ENCODE measurements at places on chromosomes 2 and 18.

DNA sequence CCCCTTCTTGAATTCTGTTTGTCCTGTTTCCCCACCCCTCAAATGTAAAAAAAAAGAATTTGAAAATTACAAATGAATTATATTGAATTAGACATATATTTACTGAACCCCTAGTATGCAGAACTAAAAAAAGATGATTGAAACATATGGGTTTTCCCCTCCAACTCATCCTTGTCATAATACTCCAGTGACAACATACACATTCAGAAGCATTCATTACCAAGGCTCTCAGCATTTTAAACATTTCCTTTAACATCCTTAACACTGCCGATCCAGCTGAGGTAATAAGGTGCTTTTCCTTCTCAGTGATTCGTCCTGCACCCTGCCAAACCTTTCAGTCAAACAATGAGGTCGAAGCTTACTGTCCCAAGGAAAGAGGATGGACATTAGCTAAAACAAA, 53.1 kb upstream of the DTNB start:
- DNase-seq, result no peak

- DNase-seq, result peak; percentile 77
Observed at GRCh38 chr18:58195278-58195765, 151.3 kb downstream of the NEDD4L start.

- DNase-seq, result no peak
Observed at GRCh38 chr2:70233926-70234325, 14.5 kb downstream of the TIA1 start.

DNA sequence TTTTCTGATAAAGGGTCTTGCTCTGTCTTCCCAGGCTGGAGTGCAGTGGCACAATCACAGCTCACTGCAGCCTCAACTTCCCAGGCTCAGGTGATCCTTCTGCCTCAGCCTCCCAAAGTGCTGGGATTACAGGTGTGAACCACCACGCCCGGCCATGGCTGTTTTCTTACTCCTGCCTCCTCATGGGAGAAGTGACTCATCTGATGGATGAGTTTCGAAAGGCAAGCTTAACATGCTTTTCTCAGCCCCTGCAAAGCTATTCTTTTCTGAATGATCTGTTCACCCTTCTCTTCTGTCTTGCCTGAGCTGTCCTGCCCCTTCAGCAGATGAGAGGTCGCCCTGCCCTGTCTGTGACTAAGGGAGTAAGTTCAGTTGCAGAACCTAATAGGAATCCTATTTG, 929 bp upstream of the CREG2 start:
- no peak for DNase-seq

GRCh38 chr2:161556440-161556839, 67.8 kb upstream of the SLC4A10 start:
- DNase-seq, result no peak

- DNase-seq, result no peak
Observed at GRCh38 chr2:220856486-220856885, 715.6 kb downstream of the EPHA4 start.

GRCh38 chr2:65666156-65666725, 233.8 kb upstream of the SPRED2 start:
- no peak for DNase-seq

GRCh38 chr2:98029718-98030222, 34.0 kb upstream of the TMEM131 start:
- DNase-seq, result no peak

DNA sequence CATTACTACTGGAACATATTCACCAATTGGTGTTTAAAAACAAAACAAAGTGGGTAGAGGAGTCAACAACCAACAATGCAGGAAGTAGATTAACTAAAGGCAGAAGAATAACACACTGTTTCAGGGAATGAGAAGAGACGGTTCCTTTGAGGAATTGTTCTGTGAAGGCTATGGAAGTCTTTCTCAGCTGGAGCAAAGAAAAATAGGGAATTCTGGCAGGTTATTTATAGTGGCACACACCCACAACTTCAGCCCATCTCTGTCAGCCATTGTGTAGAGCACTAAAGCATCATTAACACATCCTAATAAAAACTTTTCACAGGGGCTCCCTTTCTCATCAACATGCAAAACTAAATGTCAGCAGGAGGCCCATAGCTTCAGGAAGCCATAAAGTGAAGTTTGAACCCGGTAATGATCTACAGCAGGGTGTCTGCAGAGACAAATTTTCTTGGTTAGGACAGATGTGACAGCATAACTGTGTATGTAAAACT, 113.6 kb downstream of the CDH2 start:
- no peak for DNase-seq

DNA sequence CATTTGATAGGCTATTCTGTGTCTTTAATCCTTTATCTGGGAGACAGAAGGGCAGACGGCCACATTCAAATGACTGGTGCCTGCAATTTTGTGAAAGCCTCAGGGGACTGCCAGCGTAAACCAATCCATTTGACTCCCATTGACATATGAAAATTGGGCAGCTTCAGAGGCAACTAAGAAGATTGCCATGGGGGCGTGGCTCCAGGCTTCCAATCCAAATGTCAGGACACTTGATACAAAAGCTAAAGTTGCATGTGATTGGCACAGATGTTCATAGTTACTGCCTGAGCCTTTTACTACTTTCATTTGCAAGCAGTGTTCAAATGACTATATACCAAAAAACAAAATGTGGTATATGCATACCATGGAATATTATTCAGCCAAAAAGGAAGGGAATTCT, 42.0 kb downstream of the SPC25 start:
- peak; percentile 2 for DNase-seq

- no peak for DNase-seq
Observed at GRCh38 chr2:69954084-69954483, 7.3 kb downstream of the ASPRV1 start.

GRCh38 chr2:210092791-210093190, 78.4 kb downstream of the KANSL1L start:
- no peak for DNase-seq

DNA sequence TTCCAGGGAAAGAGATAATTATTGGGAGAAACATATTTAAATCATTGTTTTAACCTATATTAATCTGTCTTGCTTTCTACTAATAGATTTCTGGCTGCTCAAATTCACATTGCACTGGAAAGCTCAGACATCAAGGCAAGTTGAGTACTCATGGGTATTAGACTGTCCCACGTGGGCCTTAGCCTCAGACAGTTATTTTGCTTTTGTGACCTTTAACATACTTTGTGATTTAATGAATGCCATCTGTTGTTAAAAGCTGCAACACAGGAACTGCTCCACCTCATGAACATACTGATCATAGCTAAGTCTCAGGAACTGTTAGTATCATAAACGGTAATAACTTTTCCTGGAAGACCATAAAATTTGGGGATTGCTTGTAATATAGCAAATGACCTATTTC, 2.7 kb upstream of the LCT start:
- DNase-seq, result no peak

DNA sequence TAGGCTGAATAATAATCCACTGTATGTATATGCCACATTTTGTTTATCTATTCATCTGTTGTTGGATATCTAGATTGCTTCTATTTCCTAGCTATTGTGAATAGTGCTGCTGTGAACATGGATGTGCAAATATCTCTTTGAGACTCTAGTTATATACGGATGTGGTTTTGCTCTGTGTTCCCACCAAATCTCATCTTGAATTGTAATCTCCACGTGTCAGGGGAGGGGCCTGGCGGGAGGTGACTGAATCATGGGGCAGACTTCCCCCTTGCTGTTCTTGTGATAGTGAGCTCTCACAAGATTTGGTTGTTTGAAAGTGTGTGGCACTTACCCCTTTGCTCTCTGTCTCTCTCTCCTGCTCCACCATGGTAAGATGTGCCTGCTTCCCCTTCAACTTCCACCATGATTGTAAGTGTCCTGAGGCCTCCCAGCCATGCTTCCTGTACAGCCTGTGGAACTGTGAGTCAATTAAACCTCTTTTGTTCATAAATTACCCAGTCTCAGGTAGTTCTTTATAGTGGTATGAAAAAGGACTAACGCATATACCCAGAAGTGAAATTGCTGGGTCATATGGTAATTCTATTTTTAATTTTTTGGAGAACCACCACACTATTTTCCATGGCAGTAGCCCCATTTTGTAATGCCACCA, 86.1 kb upstream of the UPP2 start:
- DNase-seq, result no peak

DNA sequence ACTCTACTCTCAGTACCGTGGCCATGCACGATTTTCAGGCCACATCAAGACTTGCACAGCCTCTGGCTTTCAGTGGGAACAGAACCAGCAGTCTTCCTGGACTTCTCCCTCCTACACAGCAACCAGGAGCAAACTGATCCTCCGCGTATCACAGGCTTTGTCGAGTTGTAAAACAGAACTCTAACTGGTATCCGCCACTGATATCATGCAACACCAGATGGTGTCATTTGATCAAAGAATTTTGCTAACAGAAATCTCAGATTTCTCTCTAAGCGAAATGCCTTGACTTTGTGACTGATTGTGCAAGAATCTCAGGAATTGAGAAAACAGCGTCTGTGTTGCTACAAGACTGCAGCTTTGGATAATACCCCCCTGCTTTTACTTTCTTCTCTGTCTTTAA, 85.7 kb downstream of the COPS8 start:
- DNase-seq, result no peak

GRCh38 chr2:199955007-199955338, 318 bp downstream of the TYW5 start:
- no peak for DNase-seq

GRCh38 chr2:106030287-106031268, 163.5 kb downstream of the UXS1 start:
- no peak for DNase-seq

DNA sequence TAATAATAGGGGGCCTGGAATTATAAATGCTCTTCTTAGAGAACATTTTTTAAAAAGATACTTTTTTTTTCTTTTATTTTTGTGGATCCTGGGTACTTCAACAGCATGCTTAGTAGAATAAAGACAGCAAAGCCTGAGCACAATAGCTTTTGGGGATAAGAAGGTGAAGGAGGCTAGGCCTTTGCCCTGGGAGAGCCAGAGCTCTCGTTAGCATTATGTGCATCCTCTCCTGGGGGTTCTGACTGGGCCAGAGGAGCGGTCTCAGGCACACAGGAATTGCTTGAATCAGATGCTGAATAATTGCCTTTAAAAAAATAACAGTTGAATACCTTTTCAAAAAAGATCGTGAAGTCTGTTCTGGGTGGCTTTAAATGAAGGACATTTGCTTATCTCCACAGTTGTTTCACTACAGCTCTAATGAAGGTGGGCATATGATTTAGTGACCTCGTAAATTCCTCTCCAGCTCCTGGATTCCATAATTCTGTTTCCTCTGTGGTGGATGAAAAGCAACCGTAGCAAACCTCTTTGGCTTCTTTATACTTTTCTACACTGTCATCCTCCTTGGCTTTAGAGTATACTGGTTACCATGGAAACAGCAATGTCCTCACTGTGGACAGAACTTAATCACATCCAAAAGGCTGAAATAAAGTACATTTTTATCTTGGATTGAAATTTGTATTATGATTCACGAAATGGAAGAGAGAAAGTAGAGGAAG, 133.8 kb downstream of the MAIP1 start:
- DNase-seq, result no peak

DNA sequence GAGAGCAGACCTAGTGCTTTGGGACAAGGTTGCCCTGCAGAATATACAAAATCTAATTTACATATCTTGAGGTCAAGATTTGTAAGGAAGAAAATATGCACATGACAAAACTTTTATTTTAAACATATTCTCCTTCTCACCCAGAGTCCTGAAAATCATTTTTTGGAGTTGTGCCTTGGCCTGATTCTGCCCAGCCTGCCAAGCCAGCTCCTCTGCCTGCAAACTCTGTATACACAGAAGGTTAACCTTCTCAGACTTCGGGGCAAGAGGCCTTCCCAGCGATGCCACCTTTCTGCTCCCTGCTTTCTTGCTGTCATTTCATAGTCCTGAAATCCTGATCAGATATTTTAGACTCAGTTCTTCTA, 95.8 kb upstream of the CAVIN2 start:
- no peak for DNase-seq

DNA sequence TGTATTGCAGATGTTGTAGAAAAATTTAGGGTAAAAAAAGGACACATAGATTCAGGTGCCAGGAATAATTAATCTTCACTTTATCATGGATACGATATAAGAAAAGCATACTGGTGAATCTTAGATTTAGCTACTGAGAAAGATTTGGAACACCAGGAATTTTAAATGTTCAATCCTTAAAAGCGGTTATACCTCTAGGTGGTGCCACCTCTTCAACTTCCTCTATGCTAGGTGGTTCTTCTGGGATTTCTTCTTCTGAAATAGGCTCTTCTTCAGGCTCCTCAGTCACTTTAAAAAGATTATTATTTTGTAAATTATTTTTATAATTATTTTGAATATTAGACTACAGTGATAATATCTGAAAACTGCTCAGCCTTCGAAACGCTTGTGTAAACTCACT, 133.1 kb downstream of the TTN start:
- no peak for DNase-seq

DNA sequence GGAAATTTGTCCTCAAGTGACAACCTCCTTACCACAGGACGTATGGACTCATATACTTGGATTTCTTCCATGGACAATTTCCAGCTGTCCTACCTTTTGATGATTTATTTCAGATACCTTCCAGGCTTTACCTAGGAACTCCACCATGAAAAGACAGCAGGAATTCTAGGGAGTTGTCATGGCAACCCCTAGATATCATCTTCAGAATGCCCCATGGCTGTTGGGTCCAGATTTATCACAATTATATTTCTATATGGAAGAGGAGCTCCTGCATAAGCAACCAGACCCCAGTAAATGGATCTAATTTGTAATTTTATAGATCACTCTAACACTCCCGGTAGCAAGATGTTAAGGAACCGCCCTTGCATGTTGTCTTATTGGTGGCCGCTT, 102.3 kb upstream of the ZNF521 start:
- DNase-seq, result no peak

- DNase-seq, result no peak
Observed at GRCh38 chr2:45963816-45964215, 312.3 kb downstream of the PRKCE start.

DNA sequence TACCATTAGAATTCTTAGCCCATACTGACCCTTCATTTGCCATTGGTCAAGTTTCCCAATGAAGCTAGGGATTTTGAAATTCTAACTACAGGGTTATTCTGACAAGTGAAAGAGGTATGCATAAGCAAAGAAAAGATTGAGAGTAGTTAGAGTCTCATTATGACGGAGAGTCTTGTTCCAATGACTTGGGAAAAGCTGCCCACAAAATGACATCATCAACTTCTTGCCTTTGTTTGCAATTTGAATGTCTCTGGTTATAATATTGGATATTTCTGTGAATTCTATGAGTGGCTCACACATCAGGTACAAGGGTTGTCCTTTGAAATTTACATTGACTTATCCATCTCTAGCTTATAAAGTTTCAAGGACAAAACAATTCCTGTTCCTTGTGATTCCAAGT, 772.2 kb downstream of the TRIB2 start:
- DNase-seq, result no peak

GRCh38 chr2:36483290-36483689, 114.7 kb downstream of the FEZ2 start:
- no peak for DNase-seq

- no peak for DNase-seq
Observed at GRCh38 chr2:44360749-44361329, 455 bp downstream of the PREPL start.

- DNase-seq, result no peak
Observed at GRCh38 chr2:208036357-208036756, 11.0 kb upstream of the PLEKHM3 start.

GRCh38 chr2:20677301-20678085, 10.5 kb downstream of the GDF7 start:
- no peak for DNase-seq

GRCh38 chr18:28831908-28832307, 655.0 kb upstream of the CDH2 start:
- no peak for DNase-seq

Measured in NCI-H2029 treated with DMSO at 0.1 percent for 48 hours (cell line).